ENCODE measurements at places on chromosomes 2 and 18.

DNA sequence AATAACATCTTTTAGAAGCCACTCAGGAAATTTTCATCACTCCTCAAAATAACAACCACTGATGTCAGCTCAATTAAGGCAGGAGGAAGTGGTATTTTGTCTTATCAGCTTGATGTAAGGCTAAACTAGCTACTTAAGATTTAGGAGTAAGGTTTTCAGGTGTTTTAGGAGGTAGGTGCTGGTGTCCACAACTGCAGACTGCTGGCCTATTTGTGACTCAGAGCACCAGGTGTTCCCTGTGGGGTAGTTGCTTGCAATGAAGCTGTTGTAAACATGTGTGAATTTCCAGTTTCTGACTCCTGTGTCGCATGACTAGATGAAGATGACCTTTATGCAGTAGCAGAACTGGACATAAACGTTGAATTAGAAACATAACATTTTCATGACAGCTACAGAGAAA is 164.2 kb downstream of the THSD7B start:
- DNase-seq, result no peak

- DNase-seq, result no peak
Observed at GRCh38 chr2:96870626-96871255, 861 bp upstream of the SEMA4C start.

GRCh38 chr18:66167829-66168684 is 417.2 kb downstream of the CDH7 start:
- no peak for DNase-seq

DNA sequence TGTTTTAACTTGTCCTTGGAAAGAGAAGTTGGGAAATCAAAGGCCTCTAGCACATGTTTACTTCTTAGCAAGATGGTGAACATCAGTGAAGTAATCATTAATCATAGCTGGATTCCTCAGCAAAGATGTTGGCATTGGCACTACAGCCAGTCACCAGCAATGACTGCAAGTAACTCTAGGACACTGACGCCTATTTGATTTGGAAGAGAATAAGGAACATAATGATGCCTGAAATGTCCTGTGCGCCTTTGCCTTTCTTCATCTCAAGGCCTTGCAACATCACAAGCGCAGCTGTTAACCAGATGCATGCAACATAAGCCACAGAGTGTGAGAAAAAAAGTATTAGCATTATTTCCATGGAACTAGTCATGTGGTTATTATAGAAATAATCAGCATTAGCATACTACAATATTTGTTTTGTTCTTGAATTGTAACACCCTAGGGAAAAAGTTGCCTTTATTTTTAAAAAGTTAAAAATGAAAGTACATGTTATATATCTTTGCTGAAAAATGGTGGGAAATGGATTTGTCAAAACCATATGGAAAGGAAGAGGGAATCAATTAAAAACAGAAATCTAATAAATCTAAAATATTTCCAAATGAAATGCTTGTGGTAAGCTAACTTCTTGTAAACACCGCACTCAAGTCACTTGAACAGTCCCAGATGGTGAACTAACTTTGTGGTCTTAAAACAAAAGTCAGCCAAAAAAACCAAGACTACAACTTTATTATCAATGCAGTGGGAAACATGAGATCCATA is 55.6 kb downstream of the THADA start:
- DNase-seq, result no peak

DNA sequence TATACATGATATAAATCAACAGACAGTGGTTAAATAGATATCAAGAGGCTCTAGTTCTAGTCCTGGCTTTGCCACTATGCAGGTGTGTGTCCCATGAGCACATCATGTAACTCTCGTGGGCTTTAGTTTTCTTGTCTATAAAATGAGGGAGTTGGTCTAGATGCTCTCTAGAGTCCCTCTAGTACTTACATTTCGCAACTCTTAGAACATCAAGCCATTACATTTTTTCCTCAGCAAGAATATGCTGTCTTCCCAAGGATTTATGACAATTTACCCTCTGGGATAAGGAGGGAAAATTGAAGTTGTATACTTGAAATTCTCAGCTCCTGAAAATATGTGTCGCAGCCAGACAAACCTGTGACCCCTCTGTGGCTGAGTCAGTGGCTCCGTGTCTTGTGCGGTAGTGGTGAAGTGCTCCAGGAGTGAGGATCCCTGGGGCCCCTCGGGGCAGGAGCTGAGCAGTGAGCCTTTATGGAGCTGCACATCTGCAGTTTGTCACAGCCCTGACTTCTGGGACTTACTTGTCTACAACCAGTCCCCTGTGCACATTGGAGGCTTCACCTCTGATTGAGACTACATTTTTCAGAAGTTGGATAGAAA is 6.8 kb downstream of the PKP4 start:
- no peak for DNase-seq
